ENCODE measurements at places on chromosomes 3 and 15. TPM values are rescaled to one million over a fixed set of nuclear protein-coding genes. Genes with fewer than 3 reads are reported as not detected.

C3orf85 gene
- not detected for total RNA-seq

OXTR gene
- 81.4 TPM for total RNA-seq

SLCO2A1 gene
- under 0.01 TPM for total RNA-seq

ARGFX gene
- total RNA-seq: not detected

RBP2 gene
- not detected for total RNA-seq

TMEM158 gene
- total RNA-seq: under 0.01 TPM

GOLGA6D gene
- total RNA-seq: not detected

HRH1 gene
- 0.87 TPM for total RNA-seq

IL5RA gene
- not detected for total RNA-seq

TP63 gene
- not detected for total RNA-seq

PLIN1 gene
- total RNA-seq: 0.33 TPM

GOLGA8S gene
- total RNA-seq: under 0.01 TPM

USP4 gene
- total RNA-seq: 22.0 TPM

APEH gene
- total RNA-seq: 104 TPM

CRABP1 gene
- total RNA-seq: not detected

TIMP4 gene
- 7.8 TPM for total RNA-seq

WDR93 gene
- 0.39 TPM for total RNA-seq

ROBO1 gene
- 30.2 TPM for total RNA-seq

PPARG gene
- total RNA-seq: 49.5 TPM

SATB1 gene
- 0.98 TPM for total RNA-seq

ADCY5 gene
- total RNA-seq: 0.87 TPM

TYRO3 gene
- 7.8 TPM for total RNA-seq

CHRD gene
- total RNA-seq: not detected

CCRL2 gene
- not detected for total RNA-seq

PPP1R14D gene
- total RNA-seq: not detected

ALPK3 gene
- 0.79 TPM for total RNA-seq

PRSS50 gene
- total RNA-seq: 0.54 TPM

ACOX2 gene
- 3.9 TPM for total RNA-seq

IQCF5 gene
- total RNA-seq: not detected

SLC33A1 gene
- total RNA-seq: 61.6 TPM

FRMD5 gene
- 2.3 TPM for total RNA-seq

LMAN1L gene
- total RNA-seq: 0.11 TPM

ACTC1 gene
- total RNA-seq: 0.11 TPM

CCDC9B gene
- 34.8 TPM for total RNA-seq

UTS2B gene
- 1.3 TPM for total RNA-seq

GP5 gene
- total RNA-seq: not detected

LIPC gene
- total RNA-seq: not detected

TMC3 gene
- not detected for total RNA-seq

Data from placental epithelial cell (primary cell).